Activated T-cell treated with anti-CD3 and anti-CD28 coated beads for 1 hour (primary cell): ENCODE measurements at places on chromosomes 16 and 17.

- DNase-seq: no peak
Measured at GRCh38 chr16:23160082-23160481, 10.8 kb upstream of the USP31 start.

- no peak for DNase-seq
Measured at GRCh38 chr17:40671282-40671681, 6.3 kb upstream of the KRT222 start.

- DNase-seq: no peak
Measured at GRCh38 chr17:37450112-37450511, 39.6 kb upstream of the DUSP14 start.

DNA sequence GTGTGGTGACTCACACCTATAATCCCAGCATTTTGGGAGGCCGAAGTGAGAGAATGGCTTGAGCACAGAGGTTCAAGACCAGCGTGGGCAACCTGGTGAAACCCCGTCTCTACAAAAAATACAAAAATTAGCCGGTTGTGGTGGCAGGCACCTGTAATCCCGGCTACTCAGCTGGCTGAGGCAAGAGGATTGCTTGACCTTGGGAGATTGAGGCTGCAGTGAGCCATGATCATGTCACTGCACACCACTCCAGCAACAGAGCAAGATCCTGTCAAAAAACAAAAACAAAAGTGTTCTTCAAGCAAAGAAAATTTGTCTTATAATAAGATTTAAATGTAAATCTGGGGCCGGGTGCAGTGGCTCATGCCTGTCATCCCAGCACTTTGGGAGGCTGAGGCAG, 51.5 kb downstream of the PAFAH1B1 start:
- DNase-seq: no peak

GRCh38 chr17:61075988-61076387, 323.7 kb upstream of the TBX2 start:
- no peak for DNase-seq

DNA sequence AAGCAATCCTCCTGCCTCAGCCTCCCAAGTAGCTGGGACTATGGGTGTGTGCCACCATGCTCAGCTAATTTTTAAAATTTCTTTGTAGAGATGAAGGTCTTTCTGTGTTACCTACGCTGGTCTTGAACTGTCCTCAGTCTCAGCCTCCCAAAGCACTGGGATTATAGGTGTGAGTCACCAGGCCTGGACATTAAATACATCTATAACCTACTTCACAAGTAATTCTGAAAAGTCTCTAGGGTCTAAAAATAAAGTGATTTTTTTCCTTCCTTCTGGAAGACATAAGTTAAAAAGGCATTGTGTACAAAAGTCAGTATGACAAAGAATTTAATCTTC, 118.3 kb downstream of the PARN start:
- no peak for DNase-seq

GRCh38 chr17:81097134-81097942, 62.4 kb downstream of the BAIAP2 start:
- DNase-seq: peak; percentile 35

GRCh38 chr17:34578656-34579016, 746 bp upstream of the TMEM132E start:
- no peak for DNase-seq

DNA sequence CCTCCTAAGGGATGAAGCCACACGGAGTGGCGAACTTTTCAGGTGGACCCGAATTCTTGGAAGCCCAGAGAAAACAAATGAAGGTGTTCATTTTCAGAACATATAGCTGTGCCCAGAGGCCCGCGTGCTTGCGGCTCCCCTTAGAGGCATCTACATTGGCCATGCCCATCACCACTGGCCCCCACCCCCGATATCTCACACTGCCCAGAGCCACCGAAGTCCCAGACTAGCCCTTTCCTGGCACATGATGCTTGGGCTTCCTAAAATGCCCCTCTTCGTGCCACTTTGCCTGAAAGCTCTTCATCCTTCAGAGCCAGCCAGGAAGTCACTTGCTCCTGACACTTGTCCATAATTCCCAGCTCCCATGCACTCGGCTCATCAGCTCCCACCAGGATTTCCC, 2.1 kb upstream of the HEXIM1 start:
- DNase-seq: no peak

- DNase-seq: peak; percentile 29
Measured at GRCh38 chr16:57277586-57277985, 6.9 kb downstream of the PLLP start.

GRCh38 chr17:36523113-36523512, 11.6 kb downstream of the MYO19 start:
- no peak for DNase-seq

- no peak for DNase-seq
Measured at GRCh38 chr16:48133455-48134211, 22.2 kb downstream of the ABCC12 start.

DNA sequence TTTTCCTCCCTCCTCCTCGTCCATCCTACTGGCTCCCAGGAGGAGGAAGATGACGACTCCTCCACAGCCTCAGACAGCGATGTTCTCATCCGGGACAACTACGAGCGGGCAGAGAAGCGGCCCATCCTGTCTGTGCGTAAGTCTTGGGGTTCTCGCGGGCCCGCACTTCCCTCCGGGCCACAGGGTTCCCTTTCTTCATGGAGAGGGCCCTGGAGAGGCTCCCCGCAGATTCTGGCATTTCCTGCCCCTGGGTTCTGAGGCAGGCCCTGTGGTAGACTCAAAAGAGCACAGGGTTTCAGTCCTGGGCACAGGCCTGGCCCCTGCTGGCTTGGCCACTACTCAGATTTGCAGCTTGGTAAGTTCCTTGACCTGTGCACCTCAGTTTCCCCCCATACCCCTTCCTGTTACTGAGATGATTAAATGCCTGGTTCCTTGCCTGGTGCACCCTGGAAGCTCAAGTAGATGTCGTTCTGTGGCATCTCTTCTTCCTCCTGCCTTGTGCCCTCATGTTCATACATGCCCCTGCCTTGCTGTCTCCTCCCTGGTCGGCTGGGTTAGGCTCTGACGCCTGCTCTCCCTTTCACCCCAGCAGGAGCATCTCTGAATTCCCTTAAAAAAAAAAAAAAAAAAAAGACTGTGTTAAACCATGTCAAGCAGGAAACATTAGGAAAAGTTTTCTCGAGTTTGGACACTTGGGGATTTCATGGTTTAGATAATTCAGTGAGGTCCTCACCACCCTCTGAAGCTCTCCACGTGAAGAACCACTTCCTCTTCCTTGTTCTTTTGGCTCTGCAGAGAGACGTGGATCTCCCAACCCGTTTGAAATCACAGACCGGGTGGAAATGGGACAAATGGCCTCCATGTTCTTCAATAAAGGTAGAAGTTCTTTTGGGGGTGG, 14.3 kb upstream of the NAT9 start:
- DNase-seq: no peak

DNA sequence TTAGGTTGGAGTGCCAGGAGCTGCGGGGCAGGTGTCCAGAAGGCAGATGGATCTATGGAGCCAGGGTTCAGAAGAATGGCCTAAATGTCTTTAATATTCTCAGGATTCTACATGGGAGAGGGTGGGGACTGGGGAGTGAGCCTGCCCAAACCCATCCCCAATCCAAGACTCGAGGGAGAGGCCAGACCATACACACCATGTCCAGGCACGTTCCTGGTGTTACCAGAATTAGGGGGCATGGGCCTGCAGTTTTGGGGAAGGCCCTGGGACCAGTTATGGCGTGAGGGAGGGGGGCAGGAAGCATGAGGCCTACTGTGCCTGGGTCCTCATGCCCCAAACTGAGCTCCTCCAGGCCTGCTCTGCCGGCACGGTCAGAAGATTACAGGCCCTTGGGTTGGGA, 1.9 kb downstream of the TAX1BP3 start:
- no peak for DNase-seq

- no peak for DNase-seq
Measured at GRCh38 chr17:27239046-27239445, 54.9 kb upstream of the WSB1 start.

DNA sequence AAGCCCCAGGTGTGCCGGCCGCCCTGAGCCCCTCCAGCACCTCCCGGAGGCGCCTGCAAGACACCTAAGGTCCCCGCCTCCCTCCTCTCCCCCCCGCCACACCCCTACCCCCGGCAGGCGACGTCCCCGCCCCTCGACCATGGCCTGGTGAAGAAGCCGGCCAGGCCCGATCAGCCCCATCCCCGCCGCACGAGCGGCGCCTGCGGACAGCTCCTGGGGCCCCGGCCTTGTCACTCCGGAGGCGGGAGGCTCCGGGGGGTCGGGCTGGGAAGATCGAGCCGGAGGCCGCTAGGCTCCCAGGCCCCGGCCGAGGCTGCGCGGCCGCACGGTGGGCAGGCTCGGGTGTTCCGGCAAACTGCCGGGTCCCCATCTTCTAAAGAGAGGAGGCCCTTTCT, 405 bp upstream of the ACE start:
- no peak for DNase-seq

GRCh38 chr17:73197161-73197560, 4.3 kb downstream of the COG1 start:
- DNase-seq: no peak

DNA sequence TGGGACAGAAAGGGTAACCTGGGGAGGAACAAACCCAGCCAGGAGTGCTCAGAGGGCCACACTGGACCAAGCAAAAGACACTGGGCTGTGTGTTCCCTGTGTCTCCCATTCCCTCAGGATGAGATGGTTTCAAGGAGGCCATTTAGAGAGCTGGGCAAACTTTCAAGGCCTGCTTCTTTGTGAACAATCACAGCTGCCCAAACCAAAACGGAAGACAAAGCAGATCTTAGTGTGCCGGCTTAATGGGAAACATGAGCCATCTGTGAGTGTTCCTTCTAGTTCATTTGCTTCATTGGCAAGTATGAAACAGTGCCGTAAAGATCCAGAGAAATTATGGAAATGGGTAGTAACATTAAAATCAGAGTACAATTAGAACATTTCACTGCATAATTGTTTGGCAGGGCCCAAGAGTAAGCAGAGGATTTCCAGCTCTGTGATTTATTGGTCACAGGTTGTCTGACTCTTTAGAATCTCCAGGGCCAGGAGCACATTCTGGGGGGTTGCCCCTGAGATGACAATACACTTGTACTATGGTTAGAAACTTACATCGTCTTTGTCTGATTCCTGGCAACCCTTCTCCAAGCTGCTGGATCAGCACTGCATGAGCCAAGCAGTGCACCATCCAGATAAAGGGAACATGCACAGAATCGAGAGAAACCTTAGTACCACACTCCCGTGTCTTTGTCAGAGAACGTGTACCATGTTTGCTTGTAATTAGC, 412.1 kb downstream of the RBFOX1 start:
- DNase-seq: no peak

DNA sequence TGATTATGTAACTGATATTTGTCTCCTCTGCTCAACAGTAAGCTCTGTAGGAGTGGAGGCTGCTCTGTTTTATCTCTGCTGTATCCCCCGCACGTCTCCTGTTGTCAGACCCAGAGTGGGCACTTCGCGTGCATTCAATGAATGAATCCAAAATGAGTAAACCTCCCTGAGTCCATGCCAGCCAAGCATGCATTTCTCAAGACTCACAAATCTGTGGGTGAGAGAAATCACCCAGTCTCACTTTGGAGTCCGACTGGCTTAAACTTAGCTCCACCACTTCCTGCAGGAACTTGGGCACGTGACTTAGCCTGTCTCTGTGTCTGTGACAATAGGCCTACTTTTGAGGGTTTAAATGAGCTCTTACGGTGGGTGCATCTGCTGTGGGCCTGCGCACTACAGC, 3.7 kb downstream of the PNPO start:
- DNase-seq: no peak

DNA sequence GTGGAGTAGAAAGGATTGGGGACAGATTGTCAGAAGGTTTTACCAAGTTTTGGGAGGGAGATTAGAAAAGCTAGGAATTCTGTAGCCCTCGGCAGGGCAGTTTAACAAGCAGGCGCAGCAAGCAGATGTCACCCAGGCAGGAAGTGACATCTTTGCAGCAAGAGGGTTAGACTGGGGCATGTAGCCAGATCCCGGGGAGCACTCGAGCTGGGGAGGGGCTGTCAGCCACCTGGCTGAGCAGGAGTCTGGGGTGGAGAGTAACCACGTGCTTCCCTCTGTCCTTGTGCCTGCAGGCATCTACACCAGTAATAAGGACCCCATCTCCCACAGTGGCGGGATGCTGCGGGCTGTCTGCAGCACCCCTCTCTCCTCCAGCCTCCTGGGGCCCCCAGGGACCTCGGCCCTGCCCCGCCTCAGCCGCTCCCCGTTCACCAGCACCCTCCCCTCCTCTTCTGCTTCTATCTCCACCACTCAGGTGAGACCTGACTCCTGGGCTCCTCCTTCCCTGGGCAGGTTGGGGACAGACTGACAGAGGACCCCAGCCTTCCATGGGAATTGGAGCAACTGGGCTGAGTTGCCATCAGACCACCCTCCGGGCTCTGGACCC, 12.2 kb downstream of the MLLT6 start:
- DNase-seq: no peak

DNA sequence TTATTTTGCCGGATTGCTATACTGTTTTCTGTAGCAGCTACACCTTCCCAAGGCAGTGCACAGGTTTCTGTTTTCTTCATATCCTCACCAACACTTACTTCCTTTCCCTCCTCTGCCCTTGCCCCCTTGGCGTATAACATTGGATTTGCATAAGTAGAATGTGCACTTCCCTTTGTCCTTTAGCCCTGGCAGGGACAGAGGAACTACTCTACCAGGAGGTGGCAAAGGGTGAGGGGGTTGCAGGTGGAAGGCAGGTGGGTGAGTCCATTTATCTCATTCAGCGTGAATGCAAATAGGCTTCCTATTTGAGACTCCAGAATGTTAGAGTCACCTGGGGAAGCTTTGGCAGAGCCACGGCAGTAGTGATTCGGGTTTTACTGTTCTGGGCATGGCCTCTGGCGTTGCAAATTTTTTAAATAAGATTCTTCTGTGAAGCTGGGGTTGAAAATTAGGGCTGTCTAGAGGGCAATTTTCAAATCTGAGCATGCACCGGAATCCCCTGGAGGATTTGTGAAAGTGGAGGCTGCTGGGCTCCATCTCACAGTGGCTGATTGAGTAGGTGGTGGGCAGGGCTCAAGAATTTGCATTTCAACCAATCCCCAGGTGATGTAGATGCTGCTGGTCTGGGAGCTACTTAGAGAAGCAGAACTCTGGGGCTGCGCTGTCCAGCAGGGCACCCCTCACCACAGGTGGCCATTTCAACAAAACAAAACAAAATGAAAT, 84.7 kb downstream of the PLCG2 start:
- DNase-seq: no peak

DNA sequence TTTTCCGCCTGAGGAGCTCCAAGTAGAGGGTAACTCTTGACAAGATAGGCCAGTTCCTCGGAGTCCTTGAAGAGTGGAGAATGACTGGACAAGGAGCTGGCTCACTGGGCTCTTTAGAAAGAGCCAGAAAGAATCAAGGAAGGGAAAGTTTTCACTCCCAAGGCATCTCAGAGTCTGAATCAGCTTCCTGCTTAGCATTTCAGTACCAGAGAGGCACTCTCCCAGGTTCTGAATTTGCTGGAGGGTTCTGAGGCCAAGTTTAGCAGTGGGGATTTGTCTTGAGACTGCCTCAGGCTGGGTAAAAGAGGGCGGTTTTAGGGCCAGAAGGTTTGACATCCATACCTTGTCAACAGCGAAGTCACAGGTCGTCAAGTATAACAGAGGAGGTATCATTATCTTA, 25.5 kb downstream of the GP2 start:
- no peak for DNase-seq

- DNase-seq: no peak
Measured at GRCh38 chr16:73956587-73957494, 339.8 kb upstream of the PSMD7 start.
